ENCODE measurements at places on chromosomes 16 and 17. TPM values are rescaled to one million over a fixed set of nuclear protein-coding genes. Genes with fewer than 3 reads are reported as not detected.

GRCh38 chr17:64318068-64318467 lies 55.0 kb upstream of the TEX2 start:
- no peak for DNase-seq

DNA sequence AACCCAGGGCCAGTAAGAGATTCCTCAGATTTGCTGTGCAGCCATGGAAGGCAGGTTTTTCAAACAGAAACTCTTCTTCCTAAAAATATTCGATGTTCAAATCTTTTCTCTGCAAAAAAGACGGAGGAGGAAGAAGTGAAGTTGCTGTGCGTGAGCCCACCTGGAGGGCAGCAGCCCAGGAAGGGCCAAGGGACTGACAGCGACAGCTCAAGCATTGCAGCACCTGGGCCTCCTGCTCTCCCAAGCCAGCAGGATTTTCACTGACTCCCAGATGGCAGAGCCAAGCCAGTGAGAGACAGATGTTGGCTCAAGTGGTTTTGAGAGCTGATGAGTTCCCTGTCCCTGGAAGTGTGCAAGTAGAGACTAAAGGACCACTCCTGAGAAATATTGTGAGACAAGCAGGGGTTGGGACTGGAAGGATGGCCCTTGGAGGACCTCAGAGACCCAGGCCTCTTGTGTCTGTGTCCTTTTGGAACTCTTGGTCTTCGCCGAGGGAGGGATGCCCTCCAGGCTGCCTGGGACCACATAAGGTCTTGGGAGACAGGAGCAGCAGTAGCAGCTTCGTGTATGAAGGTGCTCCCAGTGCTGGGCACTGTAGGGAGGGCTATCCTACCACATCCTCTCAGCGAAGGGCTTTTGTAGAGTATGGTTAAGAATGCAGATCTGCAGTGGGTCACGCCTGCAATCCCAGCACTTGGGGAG lies 29.3 kb upstream of the TNFRSF13B start:
- no peak for DNase-seq

DNA sequence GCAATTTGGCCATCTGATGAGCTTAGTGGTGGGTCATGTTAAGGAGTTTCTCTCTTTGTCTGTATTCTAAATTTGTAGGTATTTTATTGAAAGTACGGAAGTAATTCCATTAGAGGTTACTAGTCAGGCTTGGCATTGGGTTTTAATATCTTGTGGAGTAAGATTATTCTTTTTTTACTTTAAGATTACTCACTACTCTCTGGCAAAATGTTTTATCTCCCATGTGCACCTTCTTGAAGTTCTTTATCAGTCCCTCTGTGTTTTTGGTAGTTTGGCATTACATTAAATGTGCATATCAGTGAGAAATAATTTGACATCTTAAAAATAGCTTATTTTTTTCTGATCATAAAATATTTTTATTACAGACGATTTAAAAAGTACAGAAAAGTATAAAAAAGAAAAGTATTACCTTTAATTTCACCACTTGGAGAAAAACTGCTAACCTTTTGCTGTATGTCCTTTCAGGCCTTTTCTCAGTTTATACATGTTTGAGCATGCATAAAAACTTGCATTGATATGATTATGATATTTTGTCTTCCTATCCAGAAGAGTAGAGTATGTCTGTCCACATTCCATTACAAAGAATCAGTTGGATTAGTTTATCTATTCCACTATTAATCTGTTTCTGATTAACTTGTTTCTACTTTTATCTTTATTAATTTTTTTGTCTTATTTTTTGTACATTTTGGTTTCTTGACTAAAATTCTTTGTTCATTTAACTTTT lies 198.3 kb downstream of the SPECC1 start:
- DNase-seq, result no peak

GRCh38 chr17:12789481-12790248 lies at the start of gene ARHGAP44:
Gene ARHGAP44 (plus strand): TSS chr17:12789498. CDS start chr17:12789839, 341 bp downstream.
- DNase-seq, result peak; percentile 88

- DNase-seq, result no peak
Observed at GRCh38 chr16:21994856-21995465, 6.0 kb downstream of the PDZD9 start.

GRCh38 chr17:67974185-67974584 lies 22.1 kb downstream of the C17orf58 start:
- no peak for DNase-seq

GRCh38 chr16:2587891-2588565 lies 50.2 kb downstream of the PDPK1 start:
- peak; percentile 69 for DNase-seq

- no peak for DNase-seq
Observed at GRCh38 chr17:57501016-57501415, 244.1 kb downstream of the CCDC182 start.

DNA sequence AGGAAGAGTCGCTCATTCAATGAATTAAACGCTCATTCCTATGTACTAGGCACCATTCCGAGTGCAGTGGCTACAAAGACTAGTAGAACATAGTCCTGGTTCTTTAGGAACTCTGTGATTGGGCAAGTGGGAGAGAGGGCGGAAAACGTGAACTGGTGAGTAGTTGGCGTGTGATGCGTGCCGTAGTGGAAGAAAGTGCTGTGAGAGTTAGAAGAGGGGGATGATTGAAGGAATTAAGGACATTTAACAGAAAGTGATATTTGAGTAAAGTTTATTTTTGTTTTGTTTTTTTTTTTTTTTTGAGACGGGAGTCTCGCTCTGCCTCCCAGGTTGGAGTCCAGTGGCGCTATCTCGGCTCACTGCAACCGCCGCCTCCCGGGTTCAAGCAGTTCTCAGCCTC lies 7.9 kb upstream of the SLFN14 start:
- DNase-seq, result no peak

DNA sequence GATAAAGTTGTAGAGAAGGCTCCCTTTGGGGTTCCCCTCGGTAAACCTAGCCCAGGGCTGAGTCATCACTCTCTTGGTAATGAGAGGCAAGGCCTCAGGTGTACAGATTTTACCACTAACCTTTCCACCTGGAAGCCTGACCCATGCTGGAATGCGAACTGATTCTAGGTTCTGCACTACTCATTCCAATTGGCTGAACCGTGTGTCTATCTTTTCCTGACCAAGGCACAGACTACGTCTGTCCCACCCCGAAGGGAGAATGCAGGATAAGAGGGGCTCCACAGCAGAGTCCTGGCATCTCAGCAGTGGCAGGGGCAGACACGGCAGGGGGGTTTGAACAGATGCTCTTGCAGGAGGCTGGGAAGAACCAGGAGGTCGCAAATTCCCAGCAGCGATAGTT lies 65.4 kb upstream of the B4GALNT2 start:
- DNase-seq, result no peak

GRCh38 chr17:19363460-19364035 lies 1.0 kb upstream of the B9D1 start:
- no peak for DNase-seq

DNA sequence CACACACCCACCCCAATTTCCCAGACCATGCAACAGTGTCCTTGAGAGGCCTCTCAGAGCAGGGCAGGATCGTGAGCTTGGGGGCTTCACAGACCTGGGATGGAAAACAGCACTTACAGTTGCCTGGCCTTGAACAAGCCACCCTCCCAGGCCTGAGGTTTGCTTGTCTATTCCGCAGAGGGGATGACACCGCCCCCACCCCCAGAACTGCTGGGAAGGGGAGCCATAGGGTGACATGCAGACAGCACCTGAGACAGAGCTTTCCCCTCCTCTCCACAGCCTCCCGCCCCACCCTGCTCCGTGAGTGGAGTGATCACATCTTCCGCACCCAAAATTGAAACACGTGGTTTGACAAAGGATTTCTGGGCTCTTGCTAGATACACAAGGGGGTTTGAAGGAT lies 131.5 kb upstream of the TNRC6C start:
- DNase-seq, result no peak

DNA sequence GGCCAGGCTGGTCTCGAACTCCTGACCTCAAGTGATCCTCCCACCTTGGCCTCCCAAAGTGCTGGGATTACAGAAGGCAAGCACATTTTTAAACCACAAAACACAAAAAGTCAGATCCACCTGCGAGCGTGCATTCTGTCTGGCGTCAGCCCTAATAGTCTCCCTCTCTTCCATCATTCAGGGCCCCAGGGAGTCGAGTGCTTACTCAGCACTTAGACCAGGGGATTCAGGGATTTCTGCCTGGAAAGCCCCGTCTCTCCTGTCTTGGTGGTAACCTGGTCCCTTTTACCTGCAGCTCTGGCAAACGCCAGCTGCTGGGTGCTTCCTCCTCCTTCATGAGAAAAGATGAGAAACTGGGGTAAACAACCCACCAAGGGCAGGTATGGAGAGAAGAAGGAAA lies 443.1 kb downstream of the SOX9 start:
- no peak for DNase-seq

DNA sequence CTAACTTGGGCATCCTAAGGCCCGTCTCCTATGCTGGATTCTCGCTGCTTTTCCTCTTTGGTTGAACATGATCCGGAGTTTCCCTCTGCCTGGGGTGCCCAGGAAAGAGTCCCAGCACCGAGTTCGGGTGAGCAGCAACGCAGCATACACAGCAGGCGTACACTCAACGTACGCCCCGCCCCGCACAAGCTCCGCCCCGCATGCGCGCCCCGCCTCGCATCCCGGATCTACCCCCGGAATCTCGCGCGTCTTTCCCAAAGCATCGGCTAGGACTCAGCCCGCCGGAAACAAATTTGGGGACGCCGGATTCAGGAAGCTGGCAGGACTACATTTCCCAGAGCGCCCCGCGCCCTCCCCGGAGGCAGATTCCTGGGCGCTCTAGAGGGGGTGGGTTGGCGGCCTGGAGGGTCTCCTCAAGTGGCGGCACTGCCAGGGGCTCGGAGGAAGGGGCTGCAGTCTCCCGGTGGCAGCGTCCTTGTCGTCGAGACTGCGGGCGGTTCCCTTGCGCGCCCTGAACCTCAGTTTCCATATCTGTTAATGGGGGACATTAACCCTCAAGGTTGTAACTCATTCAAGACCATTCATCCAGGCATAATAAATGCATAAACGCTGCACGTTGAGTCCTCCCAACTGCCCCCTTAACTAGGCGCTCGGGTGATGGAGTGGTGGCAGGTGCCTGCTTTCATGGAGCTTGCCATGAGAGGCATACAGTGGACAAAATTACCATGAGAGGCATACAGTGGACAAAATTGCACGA lies 1.8 kb upstream of the ZNF500 start:
- DNase-seq, result peak; percentile 98

DNA sequence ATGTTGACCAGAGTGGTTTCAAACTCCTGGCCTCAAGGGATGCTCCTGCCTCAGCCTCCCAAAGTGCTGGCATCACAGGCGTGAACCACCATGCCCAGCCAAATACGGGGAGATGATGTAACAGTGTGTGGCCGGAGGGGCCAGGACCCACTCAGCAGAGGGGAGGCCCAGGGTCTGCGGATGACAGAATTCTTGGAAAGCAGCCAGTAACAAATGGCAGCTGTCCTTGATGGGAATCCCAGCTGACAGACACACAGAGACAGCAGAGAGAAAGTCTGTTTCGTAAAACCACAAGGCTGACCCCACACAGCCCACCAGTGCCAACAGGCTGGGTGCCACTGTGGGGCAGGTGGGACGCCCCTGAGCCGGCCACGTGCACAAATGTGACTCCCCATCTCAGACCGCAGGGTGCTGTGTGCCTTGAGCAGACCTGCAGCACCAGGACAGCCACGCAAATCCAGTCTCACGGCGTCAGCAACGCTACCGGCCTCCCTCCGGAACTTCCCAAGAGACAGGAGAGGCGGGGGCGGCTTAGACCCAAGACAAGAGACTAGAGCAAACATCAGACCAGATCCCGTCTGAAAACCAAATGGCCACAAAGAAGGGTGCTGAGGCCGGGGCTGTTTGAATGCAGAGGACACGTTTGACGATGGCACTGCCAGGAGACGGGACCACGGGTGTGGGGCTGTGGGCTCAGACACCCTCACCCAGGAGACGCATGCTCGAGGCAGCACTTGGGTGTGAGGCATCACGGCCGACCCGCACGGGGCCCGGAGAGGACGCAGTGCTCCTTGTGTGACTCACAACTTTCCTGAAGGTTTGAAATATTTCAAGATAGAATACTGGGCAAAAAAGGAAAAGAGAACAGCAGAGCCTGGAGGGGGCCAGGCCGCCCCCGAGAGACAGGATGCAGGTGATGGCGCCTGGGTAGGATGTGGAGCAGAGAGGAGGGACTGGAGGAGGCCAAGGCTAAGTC lies 24.6 kb downstream of the CTU2 start:
- DNase-seq, result no peak

- DNase-seq, result no peak
Observed at GRCh38 chr17:76865174-76865573, 3.0 kb upstream of the MGAT5B start.

DNA sequence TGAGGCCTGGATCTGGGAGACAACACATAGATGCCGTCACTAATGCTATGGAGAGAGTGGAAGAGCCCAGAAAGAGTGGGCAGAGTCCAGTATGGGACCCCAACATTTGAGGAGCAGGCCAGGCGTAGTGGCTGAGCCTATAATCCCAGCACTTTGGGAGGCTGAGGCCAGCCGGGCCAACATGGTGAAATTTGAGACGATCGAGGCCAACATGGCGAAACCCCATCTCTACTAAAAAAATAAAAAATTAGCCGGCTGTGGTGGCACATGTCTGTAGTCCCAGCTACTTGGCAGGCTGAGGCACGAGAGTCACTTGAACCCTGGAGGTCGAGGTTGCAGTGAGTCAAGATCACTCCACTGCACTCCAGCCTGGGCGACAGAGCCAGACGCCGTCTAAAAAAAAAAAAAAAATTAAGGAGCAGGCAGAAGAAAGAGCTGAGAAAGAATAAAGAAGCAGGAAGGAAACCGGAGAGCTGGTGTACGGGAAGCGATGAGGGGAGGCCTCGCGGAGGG lies 6.0 kb upstream of the DNAI2 start:
- DNase-seq, result no peak

GRCh38 chr17:10738521-10739258 lies 8.9 kb upstream of the TMEM220 start:
- peak; percentile 85 for DNase-seq

- no peak for DNase-seq
Observed at GRCh38 chr17:28173801-28174200, 131.3 kb downstream of the NLK start.

- DNase-seq, result peak; percentile 88
Observed at GRCh38 chr16:54282202-54282927, 4.2 kb downstream of the IRX3 start.

Gene ACBD4
- 14.9 TPM for total RNA-seq

Gene CAMTA2
- total RNA-seq, result 29.4 TPM

Gene UTP4
- 13.6 TPM for total RNA-seq

Gene ACSM2A
- not detected for total RNA-seq

Gene WFIKKN2
- not detected for total RNA-seq

Gene MEFV
- total RNA-seq, result 0.97 TPM

Gene TNS4
- 413 TPM for total RNA-seq

Gene GH2
- total RNA-seq, result not detected

Gene ALOX15B
- 32.0 TPM for total RNA-seq

Gene RUNDC3A
- total RNA-seq, result 16.3 TPM

Gene KRT33B
- 0.25 TPM for total RNA-seq

Gene MT1G
- 46.4 TPM for total RNA-seq

Gene ADAMTS18
- not detected for total RNA-seq

Gene DPEP3
- not detected for total RNA-seq

Gene C16orf46
- 2.5 TPM for total RNA-seq

Gene ARSG
- total RNA-seq, result 6.3 TPM

Gene CNGB1
- total RNA-seq, result not detected

Gene ITGB3
- 3.7 TPM for total RNA-seq

Gene GLOD4
- 87.3 TPM for total RNA-seq
